ENCODE measurements at places on chromosomes 5 and 9. TPM values are rescaled to one million over a fixed set of nuclear protein-coding genes. Genes with fewer than 3 reads are reported as not detected.

Gene SHC3
- 1.4 TPM for total RNA-seq

Gene CAST
- 433 TPM for total RNA-seq

Gene AQP3
- 1,467 TPM for total RNA-seq

Gene IRX4
- total RNA-seq, result 10.3 TPM

Gene CD14
- 6.7 TPM for total RNA-seq

Gene ST8SIA4
- 1.4 TPM for total RNA-seq

Gene SEMA5A
- total RNA-seq, result 5.5 TPM

Gene RORB
- 0.08 TPM for total RNA-seq

Gene TRPM6
- total RNA-seq, result 1.2 TPM

Gene GFPT2
- 1.1 TPM for total RNA-seq

Gene BSPRY
- 37.6 TPM for total RNA-seq

Gene DBH
- total RNA-seq, result not detected

Measured in esophagus mucosa (tissue), 1 donor.